Metanephros (tissue), 2 donors: ENCODE measurements at places on chromosomes 12 and 14. TPM values are rescaled to one million over a fixed set of nuclear protein-coding genes. Genes with fewer than 3 reads are reported as not detected.

NKX2-1 gene
- not detected for total RNA-seq

SOAT2 gene
- 0.41 TPM for total RNA-seq

DIO2 gene
- 4.4 TPM for total RNA-seq

ITGB7 gene
- 3.7 TPM for total RNA-seq

MANSC1 gene
- total RNA-seq: 5.4 TPM

SMIM10L1 gene
- total RNA-seq: 6.7 TPM

METAP2 gene
- 40.2 TPM for total RNA-seq

SELPLG gene
- total RNA-seq: 4.8 TPM

RFX4 gene
- total RNA-seq: not detected

LDHB gene
- total RNA-seq: 593 TPM

SIX6 gene
- total RNA-seq: not detected

HNRNPA1 gene
- total RNA-seq: 989 TPM

SIRT4 gene
- 6.3 TPM for total RNA-seq

ARMH4 gene
- total RNA-seq: 38.0 TPM

CLEC4C gene
- 0.29 TPM for total RNA-seq

TAS2R20 gene
- total RNA-seq: 9.4 TPM

CEP83 gene
- 30.1 TPM for total RNA-seq

AMDHD1 gene
- total RNA-seq: 0.88 TPM

WASHC3 gene
- 45.3 TPM for total RNA-seq

GARIN6 gene
- total RNA-seq: not detected

CD9 gene
- 261 TPM for total RNA-seq

CD4 gene
- 18.3 TPM for total RNA-seq

BICDL1 gene
- 35.6 TPM for total RNA-seq

DPY19L2 gene
- total RNA-seq: 47.2 TPM

KRT73 gene
- total RNA-seq: not detected

KRT85 gene
- total RNA-seq: not detected

OR6C2 gene
- total RNA-seq: not detected

SLC10A1 gene
- total RNA-seq: not detected

KRT74 gene
- total RNA-seq: not detected

CABP1 gene
- 1.9 TPM for total RNA-seq
